ENCODE measurements at places on chromosomes 4 and X.

DNA sequence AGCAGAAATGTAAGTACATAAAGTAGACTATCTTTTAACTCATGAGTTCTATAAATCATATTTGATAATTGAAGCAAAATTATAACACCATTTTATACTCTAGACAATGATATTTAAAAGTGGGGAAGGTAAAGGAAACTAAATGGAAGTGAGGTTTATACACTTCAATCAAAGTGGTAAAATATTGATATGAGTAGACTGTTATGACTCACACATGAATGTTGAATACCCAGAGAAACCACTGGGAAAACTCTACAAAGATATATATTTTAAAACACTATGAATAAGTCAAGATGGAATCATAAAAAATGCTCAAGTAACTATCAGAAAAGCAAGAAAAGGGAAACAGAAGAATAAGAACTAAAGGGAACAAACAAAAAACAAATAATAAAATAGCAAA is 8.4 kb downstream of the VSIG1 start:
- DNase-seq = no peak

- DNase-seq = no peak
These were observed 13.0 kb downstream of the IL13RA1 start for GRCh38 chrX:118740276-118740889.

GRCh38 chrX:45876206-45876605 is 669.0 kb downstream of the ZNF674 start:
- no peak for DNase-seq

DNA sequence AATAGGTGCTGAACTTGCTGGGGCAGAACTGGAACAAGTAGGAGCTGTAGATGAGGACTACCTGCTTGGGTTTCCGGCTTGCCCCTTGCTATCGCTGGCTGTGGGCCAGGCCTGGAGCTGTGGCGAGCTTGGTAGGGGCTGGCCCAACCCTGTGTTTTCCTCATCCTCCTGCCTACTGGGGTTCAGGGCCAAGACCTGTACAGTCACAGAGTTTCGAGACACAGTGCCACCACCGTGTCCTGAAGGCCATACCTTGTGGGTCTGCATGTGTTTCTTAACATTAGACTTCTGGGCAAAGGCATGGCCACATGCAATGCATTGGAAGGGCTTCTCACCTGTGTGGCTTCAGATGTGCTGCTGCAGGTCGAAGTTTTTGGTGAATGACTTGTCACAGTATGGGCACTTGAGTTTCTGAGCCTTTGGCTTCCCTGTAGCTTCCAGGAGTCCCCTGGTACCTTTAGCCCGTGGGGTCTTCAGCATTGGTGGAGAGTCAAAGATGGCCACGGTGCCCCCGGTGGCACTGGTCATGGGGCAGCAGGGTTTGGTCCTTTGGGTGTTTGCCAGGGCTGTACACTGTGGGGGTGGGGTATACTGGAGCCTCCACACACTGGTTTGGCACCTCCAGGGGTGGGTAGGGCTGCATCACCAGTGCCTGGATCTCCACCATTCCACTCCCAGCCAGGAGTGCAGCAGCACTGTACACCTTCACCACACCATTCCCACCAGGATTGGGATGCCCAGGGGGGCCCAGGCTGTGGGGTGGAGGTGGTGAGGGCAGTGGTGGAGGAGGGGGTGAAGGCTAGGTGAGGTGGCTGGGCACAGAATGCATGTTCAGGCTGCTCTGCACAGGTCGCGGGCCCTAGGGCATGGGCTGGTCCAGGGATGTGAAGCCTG is 52.1 kb downstream of the CFAP299 start:
- DNase-seq = no peak

GRCh38 chrX:31909850-31910572 is 838.2 kb upstream of the FTHL17 start:
- DNase-seq = no peak

DNA sequence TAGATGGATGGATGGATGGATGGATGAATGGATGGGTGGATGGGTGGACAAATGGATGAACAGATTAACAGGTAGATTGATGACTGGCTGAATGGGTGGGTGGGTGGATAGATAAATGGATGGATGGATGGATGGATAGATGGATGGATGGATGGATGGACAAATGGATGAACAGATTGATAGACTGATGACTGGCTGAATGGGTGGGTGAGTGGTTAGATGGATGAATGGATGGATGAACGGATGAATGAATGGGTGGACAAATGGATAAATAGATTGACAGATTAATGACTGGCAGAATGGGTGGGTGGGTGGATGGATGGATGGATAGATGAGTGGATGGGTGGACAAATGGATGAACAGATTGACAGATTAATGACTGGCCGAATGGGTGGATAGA is 13.6 kb upstream of the AKAP17A start:
- no peak for DNase-seq

DNA sequence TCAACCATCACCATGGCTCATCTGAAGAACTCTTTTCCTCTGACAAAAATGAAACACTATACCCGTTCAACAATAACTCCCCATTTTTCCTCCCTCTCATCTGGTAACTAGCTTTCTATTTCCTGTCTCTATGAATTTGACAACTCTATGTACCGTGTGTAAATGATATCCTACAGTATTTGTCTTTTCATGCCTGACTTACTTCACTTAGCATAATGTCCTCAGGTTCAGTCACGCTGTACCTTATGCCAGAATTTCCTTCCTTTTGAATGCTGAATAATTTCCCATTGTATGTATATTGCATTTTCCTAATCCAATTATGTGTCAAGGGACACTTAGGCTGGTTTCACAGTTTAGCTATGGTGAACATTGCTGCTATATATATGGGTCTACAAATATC is 18.2 kb downstream of the MAGEA9 start:
- DNase-seq = no peak

DNA sequence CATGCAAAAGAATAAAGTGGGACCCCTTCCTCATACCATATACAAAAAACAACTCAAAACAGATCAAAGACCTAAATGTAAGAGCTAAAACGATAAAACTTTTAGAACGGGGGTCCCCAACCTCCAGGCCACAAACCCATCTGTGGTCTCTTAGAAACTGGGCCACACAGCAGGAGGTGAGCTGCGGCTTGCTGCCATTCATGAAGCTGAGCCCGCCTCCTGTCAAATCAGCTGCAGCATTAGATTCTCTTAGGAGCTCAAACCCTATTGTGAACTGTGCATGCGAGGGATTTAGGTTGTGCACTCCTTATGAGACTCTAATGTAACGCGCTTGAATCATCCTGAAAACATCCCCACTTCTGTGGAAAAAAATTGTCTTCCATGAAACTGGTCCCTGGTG is 7.0 kb upstream of the GATA1 start:
- DNase-seq = no peak

DNA sequence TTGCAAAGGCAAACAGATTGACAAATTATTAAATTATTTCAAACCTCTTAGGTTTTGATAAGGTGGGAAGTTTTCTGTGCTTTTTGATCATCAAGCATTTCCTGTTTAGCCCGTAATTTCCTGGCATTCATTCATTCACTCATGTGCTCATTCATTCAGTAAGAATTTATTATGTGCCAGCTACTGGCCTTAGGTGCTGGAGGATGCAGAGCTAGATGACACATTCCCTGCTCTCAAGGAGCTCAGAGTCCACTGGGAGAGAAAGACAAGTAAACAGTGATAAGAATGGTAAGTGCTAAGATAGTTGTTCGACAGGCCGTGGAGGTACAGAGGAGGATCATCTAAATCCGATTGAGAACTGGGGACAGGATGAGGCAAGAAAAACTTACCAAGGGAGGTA is 153.0 kb downstream of the DCTD start:
- no peak for DNase-seq

DNA sequence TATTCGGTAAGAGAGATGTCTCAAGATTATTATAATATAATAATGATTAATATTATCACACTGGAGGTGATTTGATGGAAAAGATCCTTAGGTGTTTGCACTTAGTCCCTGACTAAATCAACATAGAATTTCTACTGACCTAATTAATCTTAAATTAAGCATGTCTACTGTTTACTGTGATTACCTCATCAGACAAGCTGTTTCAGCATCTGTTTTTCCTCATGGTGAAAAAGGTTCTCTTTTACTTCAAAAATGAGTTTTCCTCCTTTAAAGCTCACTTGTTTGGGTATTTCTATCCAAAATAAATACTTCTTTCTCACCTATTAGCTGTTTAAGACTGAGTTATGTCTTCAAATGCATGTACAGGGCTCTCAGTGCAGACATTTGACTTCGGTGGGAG is 407.8 kb downstream of the NKX6-1 start:
- no peak for DNase-seq

- DNase-seq = no peak
These were observed 59.0 kb downstream of the THOC2 start for GRCh38 chrX:123673813-123674212.

GRCh38 chrX:23954396-23954795 is 46.6 kb downstream of the CXorf58 start:
- DNase-seq = no peak

DNA sequence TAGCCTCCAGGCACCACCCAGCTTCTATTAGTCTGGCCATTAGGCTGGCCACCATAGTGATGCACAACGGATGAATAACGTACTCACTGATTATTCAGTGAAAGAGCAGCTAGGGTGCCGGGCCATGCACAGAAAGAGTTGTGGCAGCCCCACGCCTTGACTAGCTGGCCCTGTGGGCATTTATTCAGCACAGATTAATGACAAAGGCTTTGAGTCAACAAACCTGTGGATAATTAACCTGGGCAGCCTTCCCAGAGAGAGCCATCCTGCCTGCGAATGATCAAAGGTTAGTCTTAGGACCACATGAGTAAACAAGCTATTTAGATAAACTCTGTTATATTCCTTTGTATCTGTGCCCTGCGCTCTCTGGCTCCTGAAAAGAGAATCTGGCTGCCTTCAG is 37.2 kb downstream of the MAP9 start:
- no peak for DNase-seq

- no peak for DNase-seq
These were observed 34.8 kb downstream of the DOCK11 start for GRCh38 chrX:118530219-118530911.

GRCh38 chrX:38954520-38954919 is 153.3 kb downstream of the MID1IP1 start:
- no peak for DNase-seq

GRCh38 chr4:7344636-7345155 is 90.0 kb downstream of the PSAPL1 start:
- DNase-seq = no peak

- DNase-seq = peak; percentile 34
These were observed 9.4 kb downstream of the FNIP2 start for GRCh38 chr4:158778156-158778711.

DNA sequence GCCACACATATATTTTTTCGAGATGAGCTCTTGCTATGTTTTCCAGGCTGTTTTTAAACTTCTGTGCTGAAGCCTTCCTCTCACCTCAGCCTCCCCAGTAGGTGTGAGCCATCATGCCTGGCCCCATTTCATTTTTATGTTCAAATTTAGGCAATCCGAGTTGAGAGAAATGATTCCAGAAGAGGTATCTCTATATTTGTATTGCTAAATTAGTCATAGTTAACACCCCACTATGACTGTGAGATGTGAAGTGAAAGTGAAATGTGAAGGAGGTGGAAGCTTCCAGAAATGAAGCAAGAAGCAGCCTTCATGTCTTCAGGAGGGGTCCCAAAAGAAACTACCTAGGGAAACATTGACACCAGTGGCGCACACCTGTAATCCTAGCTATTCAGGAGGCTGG is 17.7 kb downstream of the APELA start:
- DNase-seq = no peak

DNA sequence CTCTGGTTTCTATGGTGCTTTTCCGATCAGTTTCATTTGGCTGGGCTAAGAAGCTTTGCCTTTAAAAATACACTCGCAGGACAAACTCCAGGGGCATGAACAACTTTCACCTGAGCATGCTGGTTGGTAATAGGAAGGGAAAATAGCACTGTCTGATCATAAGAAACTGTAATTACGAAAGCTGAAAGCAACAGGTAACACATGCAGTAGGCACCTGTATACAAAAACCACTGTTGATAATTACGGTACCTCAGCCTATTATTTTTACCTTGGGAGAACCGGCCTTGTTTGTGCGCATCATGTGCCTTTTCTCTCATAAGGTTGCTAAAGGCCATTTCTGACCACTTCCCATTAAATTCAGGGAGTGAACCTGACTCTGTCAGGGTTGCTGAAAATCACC is 45.7 kb downstream of the RTL9 start:
- DNase-seq = no peak

Data from GM13977 (cell line).